ENCODE measurements at places on chromosomes 3 and 15. TPM values are rescaled to one million over a fixed set of nuclear protein-coding genes. Genes with fewer than 3 reads are reported as not detected.

The FAM107A gene
- polyA plus RNA-seq, result 0.98 TPM

The ADAMTSL3 gene
- polyA plus RNA-seq, result 40.4 TPM

The PRR20G gene
- not detected for polyA plus RNA-seq

The RTP1 gene
- not detected for polyA plus RNA-seq

The FETUB gene
- not detected for polyA plus RNA-seq

The TIGIT gene
- 0.05 TPM for polyA plus RNA-seq

The GRK7 gene
- polyA plus RNA-seq, result not detected

The CFAP161 gene
- not detected for polyA plus RNA-seq

The MNS1 gene
- 5.2 TPM for polyA plus RNA-seq
